AG04449 (cell line): ENCODE measurements at places on chromosomes 4 and X.

GRCh38 chr4:126572264-126572663 lies 1060.5 kb upstream of the INTU start:
- no peak for DNase-seq

DNA sequence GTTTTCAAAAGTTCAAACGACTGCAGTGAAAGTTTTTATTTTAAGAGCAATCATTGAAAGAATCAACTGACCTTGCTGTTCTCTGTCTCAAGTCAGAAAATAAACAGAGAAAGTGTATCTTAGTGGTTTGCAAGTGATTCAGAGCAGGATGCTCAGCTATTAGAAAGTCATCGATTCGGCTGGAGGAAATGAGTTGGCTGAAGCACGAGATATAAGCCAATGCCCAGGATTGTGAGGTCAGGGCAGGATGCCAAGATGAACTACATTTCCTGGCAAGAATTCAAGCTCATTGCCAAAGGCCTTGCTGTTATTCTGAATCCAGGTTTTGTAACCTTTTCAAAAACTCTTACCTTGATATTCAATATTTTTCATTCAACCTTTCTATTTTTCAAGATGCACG lies 541.4 kb upstream of the BOD1L1 start:
- peak; percentile 44 for DNase-seq

GRCh38 chr4:32161392-32161791 lies 1441.2 kb downstream of the PCDH7 start:
- DNase-seq: no peak

DNA sequence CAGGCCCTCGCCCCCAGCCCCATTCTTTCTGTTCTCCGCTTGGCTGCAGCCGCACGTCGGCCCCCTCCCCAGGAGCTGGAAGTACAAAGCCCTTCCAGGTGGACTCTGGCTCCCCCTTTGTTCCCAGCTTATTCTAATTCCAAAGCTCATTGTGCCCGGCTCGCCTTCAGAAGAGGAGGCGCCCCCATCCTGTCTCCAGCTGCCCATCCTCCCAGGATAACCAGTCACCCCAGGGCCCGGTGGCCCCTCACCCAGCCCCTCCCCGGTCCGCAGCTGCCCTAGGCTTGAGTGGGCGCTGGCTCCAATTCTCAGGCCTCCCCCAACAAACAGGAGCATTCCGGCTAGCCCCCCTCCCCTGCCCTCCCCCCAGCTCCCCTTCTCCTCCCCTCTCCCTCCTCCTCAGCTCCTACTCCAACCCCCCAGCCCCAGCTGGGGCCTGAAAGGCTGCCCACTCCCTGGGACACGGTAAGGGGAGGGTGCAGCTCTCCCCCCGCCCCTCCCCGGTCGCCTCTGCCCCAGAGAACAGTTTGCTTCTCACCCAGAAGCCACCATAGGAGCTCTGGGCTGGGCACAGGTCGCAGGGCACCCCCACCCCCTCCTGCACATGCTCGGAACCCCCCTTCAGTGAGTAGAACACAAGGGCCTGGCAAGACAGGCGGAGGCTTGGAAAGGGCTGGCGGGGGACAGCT lies 3.1 kb upstream of the SLC6A8 start:
- no peak for DNase-seq

DNA sequence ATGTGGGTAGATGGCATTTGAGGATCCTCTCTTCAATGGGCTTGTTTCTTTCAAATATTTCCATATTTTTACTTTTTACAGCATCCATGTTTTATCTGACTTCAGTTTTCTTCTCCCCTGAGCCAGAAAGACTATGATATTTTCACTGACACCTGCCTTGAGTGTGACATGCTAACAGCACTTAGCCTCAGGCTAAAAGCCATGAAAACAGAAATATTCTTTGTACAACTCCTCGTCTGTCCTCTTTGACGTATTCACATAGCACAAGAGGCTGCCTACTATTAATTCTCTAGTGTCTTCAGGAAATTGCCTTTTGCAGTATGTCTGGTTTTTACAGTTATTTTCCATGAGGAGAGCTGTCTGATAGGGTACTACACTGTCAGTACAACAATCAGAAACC lies 215.0 kb downstream of the MAD2L1 start:
- DNase-seq: no peak

DNA sequence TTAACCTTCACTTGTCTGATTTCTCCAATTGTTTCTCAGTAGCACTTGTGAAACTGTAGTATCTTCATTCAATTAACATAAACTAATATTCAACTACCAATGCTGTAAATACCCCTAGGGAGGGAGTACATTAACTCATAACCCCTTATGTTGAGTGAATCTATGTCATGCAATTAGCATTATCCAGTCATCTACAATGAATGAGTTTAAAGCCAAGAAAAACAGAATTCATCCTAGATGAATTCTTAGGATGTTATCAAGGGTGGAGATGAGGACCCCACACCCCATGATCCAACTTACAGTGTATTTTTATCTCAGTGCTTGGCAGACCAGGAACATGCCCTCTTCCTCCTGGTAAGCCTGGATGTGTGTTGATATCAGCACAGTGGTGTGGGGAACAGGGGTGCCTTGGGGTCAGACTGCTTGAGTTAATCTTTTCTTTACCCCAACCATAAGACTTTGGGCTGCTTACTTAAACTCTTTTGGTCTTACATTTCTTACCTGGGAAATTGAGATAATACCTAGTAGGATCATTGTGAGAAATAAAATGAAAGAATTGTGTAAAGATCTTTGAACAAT lies 62.1 kb upstream of the SCOC start:
- DNase-seq: no peak

GRCh38 chr4:921830-922331 lies 10.2 kb downstream of the GAK start:
- DNase-seq: no peak

GRCh38 chrX:128365492-128365891 lies 313.3 kb upstream of the ACTRT1 start:
- DNase-seq: no peak

GRCh38 chr4:37383579-37384229 lies 139.2 kb downstream of the NWD2 start:
- DNase-seq: no peak
